ENCODE measurements at places on chromosomes 3 and 15.
A peak's percentile ranks its signal among the peaks of the same experiment; 100 is the strongest.

DNA sequence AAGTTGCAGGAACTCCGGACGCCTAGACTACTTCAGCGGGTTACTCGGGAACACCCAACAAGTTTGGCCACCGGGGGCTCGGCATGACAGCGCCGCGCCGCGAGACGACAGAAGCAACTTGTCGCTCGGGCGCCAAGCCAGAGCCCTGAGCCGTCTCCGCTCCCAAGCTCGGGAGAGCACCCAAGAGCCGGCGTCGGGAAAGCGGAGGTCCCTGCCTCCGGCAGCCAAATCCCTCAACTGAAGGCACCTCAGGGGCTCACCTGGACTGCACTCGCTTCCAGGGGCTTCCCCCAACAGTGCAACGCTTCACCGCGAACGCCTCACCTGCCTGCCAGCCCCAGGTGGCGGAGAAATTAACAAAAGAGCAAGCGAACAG, 640 bp downstream of the MB21D2 start:
- no peak for DNase-seq

- no peak for DNase-seq
Measured at GRCh38 chr15:41969851-41970431, 2.4 kb downstream of the EHD4 start.

DNA sequence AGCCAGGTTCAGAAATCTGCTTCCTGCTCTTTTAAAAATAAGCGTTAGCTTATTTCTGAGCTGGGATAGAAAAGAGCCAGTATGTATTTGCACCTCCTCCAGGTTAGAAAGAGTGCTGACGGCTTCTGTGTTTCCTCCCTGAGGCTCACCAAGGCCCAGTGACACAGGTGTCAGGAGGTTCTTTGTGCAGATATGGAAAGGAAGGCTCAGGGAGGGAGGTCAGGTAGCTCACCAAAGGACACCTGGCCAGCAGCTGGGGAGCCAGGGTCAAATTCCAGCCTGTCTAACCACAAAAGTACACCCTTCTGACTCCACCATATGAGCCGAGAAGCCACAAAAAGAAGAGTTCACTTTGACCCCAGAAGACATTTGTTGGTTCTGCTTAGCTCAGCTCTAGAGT, 201.0 kb upstream of the WNT5A start:
- DNase-seq = no peak

DNA sequence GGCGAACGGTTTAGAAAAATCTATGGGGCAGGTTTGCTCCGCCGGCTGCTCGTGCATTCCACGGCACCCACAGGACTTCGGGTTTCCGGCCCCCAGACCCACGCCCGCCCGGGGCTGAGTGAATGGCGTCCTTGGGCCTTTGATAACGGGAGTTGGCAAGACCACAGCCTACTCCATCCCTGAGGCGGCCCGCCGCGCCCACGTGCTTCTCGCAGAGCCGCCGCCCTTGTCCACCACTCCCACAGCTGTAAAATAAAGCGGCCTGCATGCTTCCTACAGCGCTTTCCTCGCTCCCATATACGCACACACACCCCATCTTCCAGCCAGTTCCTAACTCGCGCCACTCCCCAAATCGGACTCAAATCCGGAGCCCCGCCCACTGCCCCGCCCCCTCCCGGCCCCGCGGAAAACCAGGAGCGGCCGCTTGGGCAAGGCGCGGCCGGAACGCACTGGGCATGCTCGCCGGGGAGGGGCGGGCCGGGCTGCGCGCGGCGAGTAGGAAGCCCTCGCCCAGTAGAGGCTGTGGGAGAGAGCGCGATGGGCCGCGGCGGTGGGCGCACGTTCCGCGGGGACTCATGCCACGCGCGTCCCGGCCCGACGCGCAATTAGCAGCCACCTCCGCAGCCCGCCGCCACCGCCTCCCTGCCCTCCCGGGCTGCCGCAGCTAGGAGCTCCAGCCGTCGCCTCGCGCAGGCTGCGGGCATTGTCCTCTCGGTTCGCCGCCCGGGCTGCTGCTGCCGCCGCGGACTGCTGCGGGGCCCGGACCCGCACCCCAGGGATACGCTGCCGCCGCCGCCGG, at the start of gene RAP2B:
TSS of gene RAP2B (plus strand) at position 513 of the 799 bp plus-strand sequence. CDS start 468 bp downstream, outside the sequence.
- peak; percentile 87 for DNase-seq

GRCh38 chr15:49987896-49988295, 131.1 kb downstream of the ATP8B4 start:
- DNase-seq = no peak

- no peak for DNase-seq
Measured at GRCh38 chr15:31387479-31388118, 61.0 kb downstream of the KLF13 start.

GRCh38 chr3:75727985-75728384, 57.4 kb downstream of the ZNF717 start:
- no peak for DNase-seq

- no peak for DNase-seq
Measured at GRCh38 chr15:45123397-45123796, 6.3 kb downstream of the DUOXA1 start.

- no peak for DNase-seq
Measured at GRCh38 chr3:141448606-141449220, 38.1 kb upstream of the RASA2 start.

- DNase-seq = no peak
Measured at GRCh38 chr3:51275111-51275805, 109.8 kb upstream of the MANF start.

DNA sequence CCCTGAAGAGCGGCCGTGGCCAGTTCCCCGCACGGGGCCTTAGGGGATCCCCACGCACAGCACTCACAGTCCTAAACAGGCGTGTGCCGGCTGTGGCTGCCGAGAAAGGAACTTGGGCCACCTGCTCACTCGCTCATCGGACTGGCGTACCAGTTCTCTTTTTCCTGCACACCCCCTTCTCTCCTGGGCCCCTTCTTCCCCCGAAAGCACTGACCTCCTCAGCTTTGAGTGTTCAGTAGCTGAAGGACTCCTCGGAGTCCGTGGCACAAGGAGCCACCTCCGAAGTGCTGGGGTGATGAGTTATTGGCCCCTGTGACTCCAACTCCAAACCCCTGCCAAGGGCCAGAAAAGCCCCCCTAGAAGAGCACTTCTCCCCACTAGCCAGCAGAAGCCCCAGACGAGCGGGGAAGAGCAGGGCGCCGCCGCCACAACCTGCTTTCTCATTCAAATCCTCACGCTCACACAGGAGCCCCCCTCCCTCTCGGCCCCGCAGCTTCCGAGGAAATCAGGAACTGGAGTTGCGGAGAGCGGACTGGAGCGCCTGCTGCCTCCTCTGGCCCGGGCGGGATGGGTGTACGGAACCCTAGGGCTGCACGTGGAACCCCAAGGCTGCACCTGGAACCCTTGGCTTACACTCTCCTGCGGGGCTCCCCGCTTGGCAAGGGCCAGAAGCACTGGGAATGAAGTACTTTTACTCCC, at the start of gene PLCH1:
TSS of gene PLCH1 (minus strand) at position 446 of the 699 bp plus-strand sequence. CDS start 40,847 bp downstream, outside the sequence.
- no peak for DNase-seq

- no peak for DNase-seq
Measured at GRCh38 chr15:67941648-67942310, 101.9 kb upstream of the RNU6-1 start.

- DNase-seq = no peak
Measured at GRCh38 chr3:146517684-146518435, 26.5 kb downstream of the PLSCR1 start.

All from activated CD8-positive, alpha-beta memory T cell treated with anti-CD3 and anti-CD28 coated beads for 1 hour (primary cell).